ENCODE measurements at places on chromosomes 6 and 20. TPM values are rescaled to one million over a fixed set of nuclear protein-coding genes. Genes with fewer than 3 reads are reported as not detected.

Gene CAPN11
- total RNA-seq, result not detected

Gene C20orf144
- total RNA-seq, result not detected

Gene OOEP
- total RNA-seq, result not detected

Gene SRSF12
- 2.0 TPM for total RNA-seq

Gene SLC26A8
- 0.08 TPM for total RNA-seq

Gene TRIM15
- total RNA-seq, result not detected

Gene THEMIS
- total RNA-seq, result not detected

Gene SMIM8
- 3.6 TPM for total RNA-seq

Gene RXRB
- total RNA-seq, result 21.8 TPM

Gene DNAAF9
- 6.4 TPM for total RNA-seq
